DND-41 (cell line): ENCODE measurements at places on chromosomes 3 and 15.

DNA sequence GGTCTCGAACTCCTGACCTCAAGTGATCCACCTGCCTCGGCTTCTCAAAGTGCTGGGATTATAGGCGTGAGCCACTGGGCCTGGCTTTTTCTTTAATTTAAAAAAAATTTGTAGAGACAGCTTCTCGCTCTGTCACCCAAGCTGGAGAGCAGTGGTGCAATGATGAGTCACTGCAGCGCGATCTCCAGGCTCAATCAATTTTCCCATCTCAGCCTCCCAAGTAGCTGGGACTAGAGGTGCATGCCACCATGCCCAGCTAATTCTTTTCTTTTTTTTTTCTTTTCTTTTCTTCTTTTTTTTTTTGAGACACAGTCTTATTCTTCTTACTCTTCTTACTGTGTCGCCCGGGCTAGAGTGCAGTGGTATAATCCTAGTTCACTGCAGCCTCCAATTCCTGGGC, 19.8 kb downstream of the TUBGCP4 start:
- H3K27me3 ChIP-seq, result no peaks in the 10 kb centered on the region
- peaks cover 37% of the 10 kb centered on the region for H3K36me3 ChIP-seq
- H3K4me3 ChIP-seq, result no peak overlapping the region
- H3K4me1 ChIP-seq, result no peaks in the 10 kb centered on the region

GRCh38 chr3:124797426-124797945, 67.2 kb downstream of the UMPS start:
- no peaks in the 10 kb centered on the region for H3K36me3 ChIP-seq
- H3K4me3 ChIP-seq, result no peak overlapping the region
- no peak overlapping the region for H3K27ac ChIP-seq
- no peaks in the 10 kb centered on the region for H3K27me3 ChIP-seq
- H3K4me1 ChIP-seq, result no peaks in the 10 kb centered on the region

DNA sequence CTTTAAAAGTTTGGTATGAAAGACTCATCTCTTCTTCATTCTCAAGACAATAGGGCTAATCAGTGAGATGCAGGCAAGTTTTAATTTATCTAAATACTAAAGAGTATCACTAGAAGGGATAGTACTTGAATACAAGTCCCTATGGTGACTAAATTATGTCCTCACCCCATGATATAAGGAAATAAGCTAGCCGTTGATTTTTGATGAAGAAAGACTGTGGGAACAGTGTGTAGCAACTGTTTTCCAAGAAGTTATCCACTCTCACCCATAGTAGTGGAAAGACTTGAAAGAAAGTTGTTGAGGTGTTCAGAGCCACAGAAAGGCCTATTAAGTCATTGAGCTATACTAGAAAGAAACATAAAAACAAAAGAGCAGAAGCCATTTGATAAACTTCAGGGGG, 36.7 kb downstream of the PIK3CA start:
- H3K27ac ChIP-seq, result no peak overlapping the region
- no peak for DNase-seq
- H3K4me1 ChIP-seq, result peaks cover 14% of the 10 kb centered on the region
- H3K36me3 ChIP-seq, result no peaks in the 10 kb centered on the region
- H3K4me3 ChIP-seq, result no peak overlapping the region

- no peak overlapping the region for H3K27ac ChIP-seq
- no peaks in the 10 kb centered on the region for H3K27me3 ChIP-seq
- no peaks in the 10 kb centered on the region for H3K36me3 ChIP-seq
Measured at GRCh38 chr3:139473155-139473771, 3.1 kb downstream of the RBP2 start.

- H3K27me3 ChIP-seq, result peaks cover 17% of the 10 kb centered on the region
- H3K27ac ChIP-seq, result no peak overlapping the region
- no peaks in the 10 kb centered on the region for H3K36me3 ChIP-seq
- no peaks in the 10 kb centered on the region for H3K4me1 ChIP-seq
- DNase-seq, result no peak
- no peak overlapping the region for H3K4me3 ChIP-seq
Measured at GRCh38 chr3:122067214-122067550, 12.0 kb downstream of the CD86 start.
